ENCODE measurements at places on chromosomes 4 and X. TPM values are rescaled to one million over a fixed set of nuclear protein-coding genes. Genes with fewer than 3 reads are reported as not detected.

SOWAHB gene
- total RNA-seq, result not detected

CASP3 gene
- total RNA-seq, result 70.7 TPM

DNA sequence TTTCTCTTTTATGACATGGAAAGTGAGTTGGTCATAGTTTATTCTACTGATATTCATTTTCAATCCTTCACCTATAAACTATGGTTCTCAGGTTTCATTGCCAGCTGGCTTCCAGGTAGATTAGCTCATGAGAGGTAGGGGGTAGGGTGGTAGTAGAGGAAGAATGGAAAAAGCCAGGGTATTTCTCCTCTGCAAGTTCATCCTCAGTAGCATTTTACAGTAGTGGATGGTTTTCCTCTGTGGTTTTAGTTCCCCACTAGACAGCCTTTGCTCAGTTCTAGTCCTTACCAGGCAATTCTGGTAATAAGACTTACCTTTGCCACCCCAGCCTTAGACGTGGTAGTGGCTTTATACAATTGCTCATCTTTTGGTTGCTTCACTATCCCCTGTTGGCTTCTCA is 8.9 kb upstream of the NAA11 start:
- H3K27me3 ChIP-seq, result no peaks in the 10 kb centered on the region
- no peaks in the 10 kb centered on the region for H3K36me3 ChIP-seq
- no peak for DNase-seq
- no peaks in the 10 kb centered on the region for H3K4me1 ChIP-seq
- no peak overlapping the region for H3K4me3 ChIP-seq

DNA sequence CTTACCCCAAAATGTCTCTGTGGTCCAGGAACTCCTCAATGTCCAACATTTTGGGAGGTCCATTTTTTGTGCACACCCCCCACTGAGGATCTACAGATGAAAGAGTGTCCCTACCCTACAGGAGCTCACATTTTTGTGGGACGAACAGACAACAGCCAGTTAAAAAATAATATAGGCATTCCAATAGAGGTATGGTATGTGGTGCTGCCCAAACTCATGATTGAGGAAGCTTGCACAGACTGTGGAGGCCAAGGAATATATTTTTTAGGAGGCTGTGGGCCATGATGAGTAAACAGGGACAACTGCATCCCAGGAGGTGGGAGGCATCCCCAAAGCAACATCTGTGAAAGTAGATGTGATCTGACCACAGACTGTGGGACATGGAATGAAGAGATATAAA is 181.0 kb upstream of the HCCS start:
- H3K27ac ChIP-seq, result no peak overlapping the region
- H3K4me1 ChIP-seq, result no peaks in the 10 kb centered on the region
- H3K36me3 ChIP-seq, result no peaks in the 10 kb centered on the region
- H3K4me3 ChIP-seq, result no peak overlapping the region
- DNase-seq, result no peak

- DNase-seq, result no peak
- peaks cover 31% of the 10 kb centered on the region for H3K36me3 ChIP-seq
- no peak overlapping the region for H3K4me3 ChIP-seq
These were observed 588.3 kb upstream of the DIPK2B start for GRCh38 chrX:45788941-45789348.

GRCh38 chr4:2067446-2068197 is 8.5 kb downstream of the NAT8L start:
- DNase-seq, result no peak
- no peaks in the 10 kb centered on the region for H3K4me1 ChIP-seq
- H3K36me3 ChIP-seq, result no peaks in the 10 kb centered on the region
- H3K4me3 ChIP-seq, result no peak overlapping the region
- no peak overlapping the region for H3K27ac ChIP-seq

GRCh38 chr4:10066206-10066605 is 44.9 kb upstream of the SLC2A9 start:
- no peaks in the 10 kb centered on the region for H3K27me3 ChIP-seq
- H3K4me3 ChIP-seq, result no peak overlapping the region
- H3K27ac ChIP-seq, result no peak overlapping the region

GRCh38 chr4:104915373-104915772 is 231.3 kb upstream of the TET2 start:
- no peaks in the 10 kb centered on the region for H3K36me3 ChIP-seq
- H3K4me1 ChIP-seq, result no peaks in the 10 kb centered on the region
- no peaks in the 10 kb centered on the region for H3K27me3 ChIP-seq
- DNase-seq, result no peak
- H3K27ac ChIP-seq, result no peak overlapping the region

SHROOM4 gene
- total RNA-seq, result not detected

- no peaks in the 10 kb centered on the region for H3K4me1 ChIP-seq
- H3K27ac ChIP-seq, result no peak overlapping the region
- no peak for DNase-seq
- H3K27me3 ChIP-seq, result peaks cover 5% of the 10 kb centered on the region
These were observed 66.1 kb upstream of the RGN start for GRCh38 chrX:47012131-47012530.

DNA sequence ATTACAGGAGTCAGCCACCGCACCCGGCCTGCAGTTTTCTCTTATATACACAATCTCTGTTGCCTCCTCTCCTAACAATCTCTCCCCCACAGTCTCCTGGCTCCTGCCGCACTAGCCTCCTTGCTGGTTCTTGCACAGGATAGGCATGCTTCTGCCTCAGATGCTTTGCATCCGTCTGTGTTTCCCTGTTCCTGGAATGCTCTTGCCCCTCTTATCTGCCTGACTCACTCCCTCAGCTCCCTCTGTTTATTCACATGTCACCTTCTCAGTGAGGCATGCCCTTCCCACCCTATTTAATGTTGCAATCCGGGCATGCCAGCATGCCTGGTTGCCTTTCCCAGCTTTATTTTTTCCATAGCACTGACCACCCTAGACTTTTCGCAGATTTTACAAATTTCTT is 161.9 kb downstream of the PHF8 start:
- no peaks in the 10 kb centered on the region for H3K36me3 ChIP-seq
- no peak for DNase-seq
- H3K27me3 ChIP-seq, result no peaks in the 10 kb centered on the region
- H3K4me1 ChIP-seq, result no peaks in the 10 kb centered on the region
- no peak overlapping the region for H3K27ac ChIP-seq
- H3K4me3 ChIP-seq, result no peak overlapping the region

GRCh38 chr4:177434667-177435066 is 7.6 kb downstream of the AGA start:
- no peaks in the 10 kb centered on the region for H3K27me3 ChIP-seq
- DNase-seq, result no peak
- H3K4me3 ChIP-seq, result no peak overlapping the region

DNA sequence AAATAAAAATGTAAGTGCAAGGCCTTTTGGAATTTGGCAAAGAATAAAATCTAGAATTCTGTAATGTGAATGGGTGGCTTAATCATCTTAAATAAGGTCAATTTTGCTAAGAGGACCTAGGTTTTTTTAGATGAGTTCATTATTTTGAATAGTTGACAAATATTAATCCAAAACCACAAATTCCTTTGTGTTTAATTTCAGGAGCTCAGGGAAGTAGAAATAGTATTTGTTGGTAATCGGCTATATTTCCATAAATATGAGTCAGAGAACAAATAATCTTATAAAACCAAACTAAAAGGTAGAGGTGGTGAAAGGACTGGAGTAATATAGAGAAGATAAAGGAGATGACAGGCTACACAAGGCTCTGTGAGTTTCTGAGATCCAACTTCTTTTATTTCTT is 190.4 kb upstream of the TLL1 start:
- no peaks in the 10 kb centered on the region for H3K27me3 ChIP-seq
- H3K36me3 ChIP-seq, result no peaks in the 10 kb centered on the region
- DNase-seq, result no peak
- no peak overlapping the region for H3K27ac ChIP-seq
- no peak overlapping the region for H3K4me3 ChIP-seq

TMEM31 gene
- not detected for total RNA-seq

GRCh38 chr4:36215627-36216026 is 28.7 kb downstream of the ARAP2 start:
- no peak overlapping the region for H3K4me3 ChIP-seq
- no peak overlapping the region for H3K27ac ChIP-seq
- H3K36me3 ChIP-seq, result peaks cover 45% of the 10 kb centered on the region
- H3K27me3 ChIP-seq, result no peaks in the 10 kb centered on the region

CXCL8 gene
- total RNA-seq, result 0.18 TPM

GRCh38 chr4:146338512-146338911 is 124.2 kb downstream of the REELD1 start:
- no peak overlapping the region for H3K4me3 ChIP-seq
- peaks cover 5% of the 10 kb centered on the region for H3K4me1 ChIP-seq
- DNase-seq, result no peak
- H3K27ac ChIP-seq, result no peak overlapping the region
- H3K27me3 ChIP-seq, result no peaks in the 10 kb centered on the region
- no peaks in the 10 kb centered on the region for H3K36me3 ChIP-seq

- H3K4me1 ChIP-seq, result peaks cover 52% of the 10 kb centered on the region
- H3K27ac ChIP-seq, result no peak overlapping the region
- peak overlapping the region; percentile 81 for H3K4me3 ChIP-seq
- H3K36me3 ChIP-seq, result peaks cover 1% of the 10 kb centered on the region
These were observed 1.9 kb downstream of the ARHGAP10 start for GRCh38 chr4:147733716-147734344.

DNA sequence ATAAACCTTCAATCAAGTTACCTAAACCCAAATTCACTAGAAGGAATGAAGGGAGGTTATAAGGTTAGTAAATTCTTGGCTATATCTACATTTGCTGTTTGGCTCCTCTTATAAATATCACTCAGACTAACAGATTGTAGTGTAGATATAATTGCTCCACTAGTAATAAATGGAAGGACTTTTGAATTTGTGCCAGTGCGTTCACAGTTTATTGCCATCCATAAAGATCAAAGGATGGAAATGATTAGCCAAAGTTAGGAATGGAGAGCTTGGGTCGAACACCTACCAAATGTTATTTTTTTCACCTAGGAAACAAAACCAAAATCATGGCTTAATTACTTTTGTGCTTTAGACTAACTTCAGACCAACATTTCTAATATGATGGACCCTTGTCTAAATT is 9.2 kb downstream of the DTHD1 start:
- DNase-seq, result no peak
- peaks cover 30% of the 10 kb centered on the region for H3K4me1 ChIP-seq
- no peaks in the 10 kb centered on the region for H3K27me3 ChIP-seq
- peaks cover 25% of the 10 kb centered on the region for H3K36me3 ChIP-seq
- H3K27ac ChIP-seq, result no peak overlapping the region

DNAAF6 gene
- total RNA-seq, result not detected

DNA sequence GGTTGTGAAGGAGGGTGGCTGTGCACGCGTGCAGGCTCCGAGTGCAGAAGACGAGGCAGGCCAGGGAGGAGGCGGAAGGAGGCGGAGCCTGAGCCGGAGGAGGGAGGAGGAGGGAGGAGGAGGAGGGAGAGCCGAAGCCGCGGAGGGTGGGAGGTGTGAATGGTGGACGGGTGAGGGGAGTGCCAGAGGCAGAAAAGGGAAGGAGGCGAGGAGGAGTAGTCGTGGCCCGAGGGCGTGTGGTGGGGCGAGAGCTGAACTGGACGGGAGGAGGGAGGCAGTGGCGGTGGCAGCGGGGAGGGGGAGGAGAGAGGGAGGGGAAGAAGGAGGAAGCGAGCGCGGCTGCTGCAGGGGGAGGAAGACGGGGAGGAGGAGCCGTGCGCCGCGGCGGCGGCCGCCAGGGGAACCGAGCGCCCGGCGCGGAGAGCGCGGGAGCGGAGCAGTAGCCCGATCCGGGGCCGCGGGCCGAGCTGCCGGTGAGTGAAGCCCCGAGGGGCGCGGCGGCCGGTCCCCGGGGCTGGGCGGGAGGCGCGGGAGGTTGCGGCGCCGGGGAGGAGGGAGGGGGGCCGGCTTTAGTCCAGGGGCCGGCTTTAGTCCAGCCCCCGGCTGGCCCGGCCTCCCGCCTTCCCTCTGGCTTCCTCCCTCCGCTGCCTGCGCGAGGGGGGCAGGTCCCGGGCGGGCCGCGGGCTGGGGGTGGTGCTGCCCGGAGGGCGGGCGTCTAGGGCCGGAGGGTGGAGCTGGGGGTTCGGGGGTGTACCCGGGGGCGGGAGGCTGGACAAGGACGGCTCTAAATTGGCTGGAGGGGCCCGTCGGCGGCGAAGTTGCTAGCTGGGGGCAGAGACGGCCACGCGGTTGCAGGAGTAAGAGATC is at the start of gene TMEM164:
TMEM164 (plus strand) TSS at position 815 of the 867 bp plus-strand sequence. CDS start 661 bp downstream, outside the sequence.
- DNase-seq, result peak; percentile 89
- peaks cover 36% of the 10 kb centered on the region for H3K4me1 ChIP-seq
- peak within 1 kb of the TSS; percentile 83 for H3K4me3 ChIP-seq
- H3K27me3 ChIP-seq, result no peaks in the 10 kb centered on the region
- peaks cover 2% of the 10 kb centered on the region for H3K36me3 ChIP-seq

TRPC3 gene
- 2.1 TPM for total RNA-seq

DNA sequence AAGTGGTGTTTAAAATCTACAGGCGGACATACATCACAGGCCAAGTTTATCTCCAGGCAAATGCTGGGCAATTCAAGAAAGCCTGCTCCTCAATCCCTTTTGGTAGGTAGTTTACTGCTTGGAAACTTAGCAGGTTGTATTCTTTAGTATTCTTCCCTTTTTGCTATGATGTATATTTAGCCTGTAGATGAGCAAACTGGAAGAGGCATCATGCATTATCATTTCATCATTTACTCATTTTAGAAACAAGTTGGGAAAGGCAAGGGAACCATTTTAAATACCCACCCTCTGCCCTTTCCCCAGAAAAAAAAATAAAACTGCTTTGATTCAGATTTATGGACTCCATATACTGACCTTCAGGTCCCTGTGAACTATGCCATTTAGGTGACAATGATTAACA is 213.2 kb downstream of the CAMK2D start:
- peak overlapping the region; percentile 24 for H3K27ac ChIP-seq
- no peak overlapping the region for H3K4me3 ChIP-seq
- no peaks in the 10 kb centered on the region for H3K27me3 ChIP-seq
- H3K36me3 ChIP-seq, result peaks cover 14% of the 10 kb centered on the region
- no peak for DNase-seq
- peaks cover 15% of the 10 kb centered on the region for H3K4me1 ChIP-seq

DNA sequence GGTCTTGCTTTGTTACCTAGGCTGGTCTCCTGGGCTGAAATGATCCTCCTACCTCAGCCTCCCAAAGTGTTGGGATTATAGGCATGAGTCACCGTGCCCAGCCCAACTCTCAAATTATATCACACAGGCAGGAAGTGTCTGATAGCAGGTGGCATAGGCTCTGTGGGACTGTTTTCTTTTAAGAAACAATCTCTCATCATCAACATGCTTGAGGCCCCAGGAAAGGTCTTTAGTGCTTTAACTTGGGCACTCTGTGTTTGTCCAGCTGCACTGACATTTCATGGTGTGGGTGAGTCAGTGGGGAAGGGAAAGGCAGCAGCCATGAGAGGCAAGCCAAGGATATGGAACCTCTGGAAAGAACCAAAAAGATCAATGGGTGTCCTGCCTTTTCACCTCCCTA is 88.1 kb upstream of the TSPAN5 start:
- H3K27ac ChIP-seq, result no peak overlapping the region
- DNase-seq, result no peak
- H3K36me3 ChIP-seq, result no peaks in the 10 kb centered on the region
- no peak overlapping the region for H3K4me3 ChIP-seq
- no peaks in the 10 kb centered on the region for H3K27me3 ChIP-seq
